Astrocyte (in vitro differentiated cells and primary cell): ENCODE measurements at places on chromosomes 6 and 20. TPM values are rescaled to one million over a fixed set of nuclear protein-coding genes. Genes with fewer than 3 reads are reported as not detected.

GRCh38 chr20:54550776-54551396 lies 75.5 kb downstream of the DOK5 start:
- H3K27ac ChIP-seq, result peak overlapping the region; percentile 8
- H3K4me1 ChIP-seq, result peaks cover under 1% of the 10 kb centered on the region
- DNase-seq, result peak; percentile 65

DNA sequence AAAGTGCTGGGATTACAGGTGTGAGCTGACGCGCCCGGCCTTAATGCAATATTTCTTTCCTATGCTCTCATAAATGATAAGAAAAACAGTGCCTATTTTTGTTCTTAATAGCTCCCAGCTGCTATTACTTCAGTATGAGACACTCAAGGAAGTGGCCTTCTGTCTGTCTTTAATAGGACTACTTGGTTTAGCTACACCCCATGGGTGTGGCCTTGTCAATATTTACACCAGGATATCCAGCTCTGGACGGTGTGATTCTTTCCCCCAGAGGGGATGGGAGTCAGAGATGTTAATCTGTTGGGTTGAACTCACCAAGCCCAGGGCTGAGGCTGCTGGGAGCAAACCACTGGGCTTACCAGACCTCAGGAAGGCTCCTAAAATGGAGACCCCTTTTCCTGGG lies 134.2 kb downstream of the CEP57L1 start:
- no peaks in the 10 kb centered on the region for H3K36me3 ChIP-seq
- H3K4me1 ChIP-seq, result no peaks in the 10 kb centered on the region
- H3K27ac ChIP-seq, result no peak overlapping the region
- H3K27me3 ChIP-seq, result no peaks in the 10 kb centered on the region
- no peak for DNase-seq

GRCh38 chr20:53960579-53961272 lies 109.7 kb downstream of the BCAS1 start:
- no peaks in the 10 kb centered on the region for H3K27me3 ChIP-seq
- no peaks in the 10 kb centered on the region for H3K36me3 ChIP-seq
- H3K4me1 ChIP-seq, result peaks cover 6% of the 10 kb centered on the region
- H3K4me3 ChIP-seq, result no peak overlapping the region
- DNase-seq, result peak; percentile 56

GRCh38 chr6:137258170-137258569 lies 39.0 kb upstream of the IFNGR1 start:
- no peak for DNase-seq
- H3K4me1 ChIP-seq, result peaks cover 6% of the 10 kb centered on the region
- no peaks in the 10 kb centered on the region for H3K27me3 ChIP-seq
- no peaks in the 10 kb centered on the region for H3K36me3 ChIP-seq
- no peak overlapping the region for H3K4me3 ChIP-seq
- no peak overlapping the region for H3K27ac ChIP-seq

GRCh38 chr6:130933712-130934200 lies 106.5 kb downstream of the SMLR1 start:
- H3K27ac ChIP-seq, result no peak overlapping the region
- no peaks in the 10 kb centered on the region for H3K27me3 ChIP-seq
- peak; percentile 61 for DNase-seq
- H3K4me1 ChIP-seq, result peaks cover 20% of the 10 kb centered on the region

GRCh38 chr6:32244270-32244669 lies 20.4 kb upstream of the NOTCH4 start:
- no peaks in the 10 kb centered on the region for H3K36me3 ChIP-seq
- H3K27me3 ChIP-seq, result peaks cover 4% of the 10 kb centered on the region
- no peak overlapping the region for H3K4me3 ChIP-seq
- H3K4me1 ChIP-seq, result no peaks in the 10 kb centered on the region

DNA sequence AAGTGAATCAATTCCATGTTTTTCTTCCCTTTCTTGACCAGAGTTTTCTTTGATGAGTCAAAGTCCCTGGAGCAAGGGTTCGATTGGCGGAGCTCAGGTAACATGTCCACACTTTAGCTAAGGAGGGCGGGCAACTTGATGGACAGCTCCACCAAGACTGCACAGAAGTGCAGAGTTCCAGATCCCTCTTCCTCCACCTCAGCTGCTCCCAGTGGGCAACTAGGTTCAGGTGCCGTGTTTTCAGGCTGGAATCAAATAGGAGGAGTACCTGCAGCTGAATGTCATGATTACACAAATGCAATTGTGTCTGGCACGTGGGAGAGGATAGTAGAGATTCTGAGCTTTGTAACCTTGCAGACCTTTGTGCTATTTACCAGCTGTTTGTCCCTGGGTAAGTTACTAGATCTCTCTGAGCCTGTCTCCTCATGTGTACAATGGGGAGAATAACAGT lies 1.9 kb upstream of the ELMO2 start:
- no peak overlapping the region for H3K4me3 ChIP-seq
- H3K27me3 ChIP-seq, result peaks cover 9% of the 10 kb centered on the region
- no peak overlapping the region for H3K27ac ChIP-seq

DNA sequence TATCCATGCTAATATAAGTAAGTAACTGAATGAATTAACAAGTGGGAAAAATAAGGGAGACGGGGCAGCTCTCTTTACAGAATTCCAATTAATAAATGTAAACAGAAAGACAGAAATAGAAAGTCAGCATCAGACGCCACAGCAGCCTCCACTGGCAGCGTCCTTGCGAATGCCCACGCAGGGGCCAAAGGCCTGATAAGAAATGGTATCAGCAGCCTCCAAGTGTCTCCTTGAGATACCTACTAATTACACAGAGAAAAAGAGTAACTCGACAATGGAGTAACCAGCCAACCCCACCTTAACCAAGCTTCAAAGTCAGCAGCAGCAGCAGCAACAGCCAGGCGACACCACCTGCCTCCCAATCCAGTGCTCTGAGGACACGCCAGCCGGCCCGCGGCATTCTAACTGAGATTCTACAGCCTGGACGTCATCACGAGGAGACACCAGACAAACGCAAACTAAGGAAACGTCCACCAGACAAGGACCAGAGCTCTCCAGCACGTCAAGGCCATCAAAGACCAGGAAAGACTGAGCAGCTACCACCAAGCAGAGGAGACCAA lies 78.8 kb downstream of the TAF4 start:
- DNase-seq, result no peak
- H3K4me1 ChIP-seq, result no peaks in the 10 kb centered on the region
- H3K36me3 ChIP-seq, result peaks cover 17% of the 10 kb centered on the region
- H3K4me3 ChIP-seq, result no peak overlapping the region
- H3K27ac ChIP-seq, result no peak overlapping the region
- H3K27me3 ChIP-seq, result no peaks in the 10 kb centered on the region

- no peak overlapping the region for H3K27ac ChIP-seq
- peaks cover 8% of the 10 kb centered on the region for H3K27me3 ChIP-seq
- no peaks in the 10 kb centered on the region for H3K36me3 ChIP-seq
- no peak overlapping the region for H3K4me3 ChIP-seq
- no peak for DNase-seq
These were observed 56.4 kb upstream of the NKX2-4 start for GRCh38 chr20:21453690-21454089.

- no peaks in the 10 kb centered on the region for H3K27me3 ChIP-seq
- H3K27ac ChIP-seq, result no peak overlapping the region
- H3K4me3 ChIP-seq, result no peak overlapping the region
- H3K36me3 ChIP-seq, result no peaks in the 10 kb centered on the region
- peaks cover 6% of the 10 kb centered on the region for H3K4me1 ChIP-seq
- DNase-seq, result no peak
These were observed 36.7 kb downstream of the MAN1A1 start for GRCh38 chr6:119312875-119313338.

DNA sequence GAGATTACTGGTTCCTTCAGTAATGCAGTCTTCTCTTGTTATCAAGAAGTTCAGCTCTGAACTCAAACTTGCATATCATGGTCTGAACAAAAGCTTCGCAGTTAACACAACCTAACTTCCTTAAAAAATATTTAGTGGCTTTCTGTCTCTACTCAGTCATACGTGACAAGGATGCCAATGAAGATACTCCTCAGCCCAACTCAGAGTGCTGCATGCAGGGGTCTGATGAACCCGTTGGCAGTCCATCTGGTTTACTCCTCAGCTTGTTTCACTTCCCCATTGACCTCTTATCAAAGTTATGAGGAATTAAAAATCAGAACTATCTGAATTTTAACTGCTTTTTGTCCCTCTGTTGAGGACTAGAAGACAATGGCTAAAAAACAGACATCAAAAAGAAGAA lies 56.6 kb upstream of the RIN2 start:
- H3K27me3 ChIP-seq, result no peaks in the 10 kb centered on the region
- H3K4me3 ChIP-seq, result no peak overlapping the region
- no peak for DNase-seq
- no peak overlapping the region for H3K27ac ChIP-seq
- H3K4me1 ChIP-seq, result peaks cover 14% of the 10 kb centered on the region
- no peaks in the 10 kb centered on the region for H3K36me3 ChIP-seq

DNA sequence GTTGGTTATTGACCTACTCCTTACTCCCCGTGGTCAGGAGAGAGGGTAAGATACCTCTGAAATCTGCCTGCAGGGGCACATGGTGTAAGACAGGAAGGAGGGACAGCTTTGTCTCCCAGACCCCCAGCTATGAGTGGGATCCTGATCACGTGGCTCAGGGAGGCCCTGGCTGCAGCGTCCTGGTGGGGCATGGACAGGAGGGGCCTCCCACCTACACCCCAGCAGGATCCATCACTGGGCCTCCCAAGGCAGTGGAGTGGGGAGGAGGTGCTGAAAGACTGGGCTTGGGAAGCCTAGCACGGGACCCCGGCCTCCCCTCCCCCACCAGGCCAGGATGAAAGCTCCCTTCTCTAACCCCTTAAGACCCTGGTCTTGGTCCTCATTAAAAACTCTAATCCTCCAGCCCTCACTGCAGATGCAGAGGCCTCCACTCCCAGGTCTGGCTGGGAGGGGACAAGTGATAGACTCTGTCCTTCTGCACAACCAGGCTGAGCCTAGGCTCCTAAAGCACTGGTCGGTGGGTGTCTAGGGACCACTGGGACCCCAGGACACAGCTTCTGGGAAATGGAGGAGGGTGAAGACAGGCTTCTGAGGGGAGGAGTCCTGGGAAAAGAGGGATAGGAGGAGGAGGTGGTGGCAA lies 29.6 kb upstream of the VEGFA start:
- H3K4me3 ChIP-seq, result no peak overlapping the region
- DNase-seq, result no peak
- H3K4me1 ChIP-seq, result no peaks in the 10 kb centered on the region
- H3K27ac ChIP-seq, result no peak overlapping the region

GRCh38 chr6:29627755-29628418 lies 5.1 kb downstream of the GABBR1 start:
- peaks cover 49% of the 10 kb centered on the region for H3K4me1 ChIP-seq
- H3K27ac ChIP-seq, result peak overlapping the region; percentile 80
- peak overlapping the region; percentile 75 for H3K4me3 ChIP-seq
- H3K36me3 ChIP-seq, result peaks cover 10% of the 10 kb centered on the region

GRCh38 chr20:44993343-44993742 lies 27.0 kb downstream of the STK4 start:
- no peak overlapping the region for H3K4me3 ChIP-seq
- peak; percentile 28 for DNase-seq
- H3K27me3 ChIP-seq, result no peaks in the 10 kb centered on the region
- no peaks in the 10 kb centered on the region for H3K4me1 ChIP-seq

DNA sequence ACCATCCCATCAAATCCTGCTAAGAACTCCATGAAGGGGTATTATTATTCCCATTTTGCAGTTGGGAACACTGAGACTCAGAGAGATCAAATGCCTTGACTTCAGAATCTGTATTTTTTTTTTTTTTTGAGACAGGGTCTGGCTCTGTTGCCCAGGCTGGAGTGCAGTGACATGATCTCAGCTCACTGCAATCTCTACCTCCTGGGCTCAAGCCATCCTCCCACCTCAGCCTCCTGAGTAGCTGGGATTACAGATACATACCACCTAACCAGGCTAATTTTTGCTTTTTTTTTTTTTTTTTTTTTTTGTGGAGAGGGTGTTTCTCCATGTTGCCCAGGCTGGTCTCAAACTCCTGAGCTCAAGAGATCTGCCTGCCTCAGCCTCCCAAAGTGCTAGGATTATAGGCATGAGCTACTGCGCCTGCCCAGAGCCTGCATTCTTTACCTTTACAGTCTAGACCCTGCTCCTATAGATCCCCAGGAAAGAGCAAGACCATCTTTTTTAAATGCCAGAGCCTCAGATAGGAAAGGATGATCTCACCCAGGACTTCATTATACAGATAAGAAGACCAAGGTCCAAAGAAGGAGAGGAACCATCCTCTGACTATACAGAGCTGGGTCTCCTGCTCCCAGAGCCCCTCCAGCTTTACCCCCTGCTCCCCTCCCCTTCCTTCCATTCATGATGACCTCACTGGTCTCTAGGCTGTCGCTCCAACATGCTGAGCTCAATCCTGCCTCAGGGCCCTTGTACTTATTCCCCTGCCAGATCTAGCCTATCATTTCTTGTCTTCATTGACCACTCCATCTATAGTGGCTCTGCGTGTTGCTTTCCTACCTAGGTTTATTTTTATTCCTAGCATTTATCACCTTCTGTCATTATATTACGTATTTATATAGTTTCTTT lies 138.6 kb downstream of the CEBPB start:
- DNase-seq, result no peak
- no peaks in the 10 kb centered on the region for H3K36me3 ChIP-seq
- H3K27me3 ChIP-seq, result no peaks in the 10 kb centered on the region
- H3K4me1 ChIP-seq, result peaks cover 9% of the 10 kb centered on the region
- H3K4me3 ChIP-seq, result no peak overlapping the region

DNA sequence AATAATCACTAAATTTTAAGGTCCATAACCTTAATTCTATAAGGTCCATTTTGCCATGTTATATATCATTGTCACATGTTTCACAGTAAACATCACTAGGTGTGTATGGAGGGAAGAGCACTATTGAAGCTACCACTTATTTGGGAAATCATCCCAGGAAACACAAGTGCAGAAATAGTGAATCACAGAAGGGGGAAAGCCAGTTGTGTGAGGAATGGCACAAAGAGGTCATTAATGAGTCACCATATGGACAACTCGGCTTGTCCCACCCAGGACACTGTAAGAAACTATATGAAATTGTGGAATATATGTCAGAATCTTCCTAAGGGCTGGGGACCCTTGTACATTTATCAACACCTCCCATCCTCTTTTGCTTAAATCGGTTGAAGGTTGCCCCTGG lies 13.7 kb downstream of the BTN3A1 start:
- peaks cover 10% of the 10 kb centered on the region for H3K4me1 ChIP-seq
- no peak for DNase-seq
- H3K4me3 ChIP-seq, result no peak overlapping the region
- no peaks in the 10 kb centered on the region for H3K27me3 ChIP-seq
- H3K27ac ChIP-seq, result no peak overlapping the region
- no peaks in the 10 kb centered on the region for H3K36me3 ChIP-seq

- H3K27me3 ChIP-seq, result no peaks in the 10 kb centered on the region
- no peaks in the 10 kb centered on the region for H3K36me3 ChIP-seq
- no peak overlapping the region for H3K4me3 ChIP-seq
- H3K27ac ChIP-seq, result peak overlapping the region; percentile 12
These were observed 122.7 kb downstream of the SNX5 start for GRCh38 chr20:17845701-17846475.

- no peak overlapping the region for H3K4me3 ChIP-seq
- peaks cover 7% of the 10 kb centered on the region for H3K27me3 ChIP-seq
- peaks cover 5% of the 10 kb centered on the region for H3K4me1 ChIP-seq
- no peaks in the 10 kb centered on the region for H3K36me3 ChIP-seq
- H3K27ac ChIP-seq, result no peak overlapping the region
- DNase-seq, result no peak
These were observed 1.9 kb upstream of the FUCA2 start for GRCh38 chr6:143513410-143513809.

- peaks cover 33% of the 10 kb centered on the region for H3K4me1 ChIP-seq
- no peaks in the 10 kb centered on the region for H3K36me3 ChIP-seq
- H3K4me3 ChIP-seq, result no peak overlapping the region
- peaks cover 27% of the 10 kb centered on the region for H3K27me3 ChIP-seq
- H3K27ac ChIP-seq, result no peak overlapping the region
These were observed 4.1 kb downstream of the ADAM33 start for GRCh38 chr20:3677733-3678132.

Gene SLC12A5
- total RNA-seq, result 14.6 and 15.2 TPM in 2 replicates

Gene VAPB
- 57.6 and 61.5 TPM in 2 replicates for total RNA-seq

Gene SNAP91
- total RNA-seq, result 0.24 and 0.27 TPM in 2 replicates

Gene PTK6
- total RNA-seq, result 0.18 TPM in 1 of 2 replicates, not detected in the other

Gene SLC35A1
- 15.0 and 16.4 TPM in 2 replicates for total RNA-seq

Gene CDH4
- 3.2 and 3.5 TPM in 2 replicates for total RNA-seq

Gene GTSF1L
- total RNA-seq, result not detected in 2 replicates
